ENCODE measurements at places on chromosomes 4 and X.

GRCh38 chrX:129472116-129472515, 51.2 kb downstream of the SMARCA1 start:
- DNase-seq, result no peak

DNA sequence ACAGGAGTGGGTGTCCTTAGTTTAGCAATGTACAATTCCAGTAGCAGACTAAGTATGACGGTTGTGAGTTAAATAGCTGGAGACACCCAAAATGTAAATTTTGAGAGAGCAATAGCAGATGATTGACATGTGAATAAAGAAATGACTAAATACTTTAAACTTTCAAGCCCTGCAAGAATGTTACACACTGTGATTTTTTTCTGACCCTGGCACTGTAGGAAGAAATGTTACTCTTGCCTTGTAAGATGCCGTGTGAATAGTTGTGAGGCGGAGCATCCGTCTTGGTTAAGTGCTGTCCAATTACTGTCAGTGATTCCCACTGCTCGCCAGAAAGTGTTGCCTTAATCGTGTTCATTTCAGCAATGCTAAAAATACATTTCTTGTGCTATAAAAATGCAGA, 1248.1 kb downstream of the RAPGEF2 start:
- DNase-seq, result no peak

DNA sequence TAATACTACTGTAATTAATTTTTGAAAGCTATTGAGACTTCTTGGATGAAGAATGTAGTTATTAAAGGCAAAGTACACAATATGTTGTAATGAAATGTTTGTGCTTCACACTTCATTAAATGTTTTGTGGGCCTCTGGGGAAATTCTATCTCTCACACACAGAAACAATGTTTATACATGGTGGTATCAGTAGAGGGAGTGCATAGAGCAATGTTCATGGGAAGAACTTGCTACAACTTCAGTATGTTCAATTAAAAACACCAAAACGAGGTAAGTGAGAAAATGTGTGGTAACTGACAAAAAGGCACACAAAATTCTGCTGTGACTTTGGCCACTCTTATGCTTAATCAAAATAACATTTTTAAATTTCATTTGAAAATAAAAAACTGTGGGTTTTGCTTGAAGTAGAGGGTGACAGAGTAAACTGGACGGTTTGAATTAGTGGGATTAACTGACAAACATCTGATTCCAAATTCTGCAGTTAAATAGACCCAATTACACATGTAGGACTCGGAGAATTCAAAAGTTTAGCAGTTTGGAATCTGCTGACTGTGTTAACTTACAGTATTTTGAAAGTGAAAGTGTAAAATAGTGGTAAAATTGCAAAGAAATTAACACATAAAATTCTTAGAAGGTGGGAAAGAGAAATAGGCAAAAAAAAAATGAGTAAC, 111.4 kb upstream of the TTC29 start:
- no peak for DNase-seq

DNA sequence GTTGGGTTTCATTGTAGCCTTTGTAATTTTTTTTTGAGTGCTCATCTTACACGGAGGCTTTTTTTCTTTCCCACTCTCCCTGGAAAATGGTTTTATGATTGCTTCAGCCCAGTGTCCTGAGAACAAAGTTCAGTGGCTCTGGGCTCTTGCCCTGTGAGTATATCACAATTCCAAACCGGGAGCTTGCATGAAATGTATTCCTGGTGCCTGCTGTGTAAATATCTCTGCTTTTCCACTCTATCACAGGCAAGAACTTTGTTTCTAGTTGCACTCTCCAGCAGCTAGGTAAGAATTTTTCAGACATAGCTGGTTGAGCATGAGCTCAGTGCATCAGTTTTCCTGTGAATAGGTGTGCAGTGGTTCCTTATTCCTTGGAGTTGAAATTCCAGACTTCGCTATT, 60.8 kb downstream of the SUPT20HL2 start:
- DNase-seq, result no peak

- DNase-seq, result no peak
Measured at GRCh38 chr4:128718768-128719167, 90.7 kb upstream of the JADE1 start.

GRCh38 chrX:17987783-17988182, 126.7 kb upstream of the RAI2 start:
- DNase-seq, result no peak

DNA sequence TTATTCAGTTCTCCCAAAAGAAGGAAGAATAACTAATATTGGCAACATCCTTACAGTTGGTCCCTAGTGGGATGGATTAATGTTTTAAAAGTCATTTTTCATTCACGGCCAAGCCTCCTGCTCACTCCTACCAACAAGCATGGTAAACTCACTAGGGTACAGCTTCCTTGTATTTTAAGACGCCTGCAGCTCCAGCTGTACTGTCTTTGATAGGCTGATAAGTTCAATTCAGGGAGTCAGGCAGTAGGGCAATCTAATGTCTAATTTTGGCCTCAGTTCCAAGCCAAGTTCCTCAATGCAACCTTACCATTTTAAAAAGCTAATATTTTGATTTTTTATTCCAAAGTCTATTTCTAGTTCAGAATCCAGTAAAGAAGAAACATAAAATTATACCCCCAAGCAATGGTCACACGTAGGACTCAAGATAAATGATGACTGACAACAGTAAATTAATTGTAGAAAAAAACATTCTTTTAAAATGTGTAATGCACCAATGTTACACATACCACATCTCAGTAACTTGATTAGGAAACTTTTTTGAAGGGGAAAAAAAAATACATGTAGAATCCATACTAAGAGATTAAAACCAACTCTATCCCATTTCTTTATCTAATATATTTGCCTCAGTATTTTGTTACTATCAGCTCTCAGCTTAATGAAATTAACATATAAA, 9.3 kb downstream of the LCORL start:
- DNase-seq, result no peak

- DNase-seq, result no peak
Measured at GRCh38 chr4:164169591-164169990, 584.3 kb upstream of the SMIM31 start.

- DNase-seq, result no peak
Measured at GRCh38 chr4:143186212-143186611, 1.5 kb downstream of the USP38 start.

- no peak for DNase-seq
Measured at GRCh38 chr4:98491899-98492559, 166.4 kb downstream of the TSPAN5 start.

All from NCI-H1105 treated with DMSO at 0.1 percent for 48 hours (cell line).